Common myeloid progenitor, CD34-positive (primary cell): ENCODE measurements at places on chromosomes 6 and 20.

GRCh38 chr20:43983359-43983758 is 68.7 kb downstream of the TOX2 start:
- DNase-seq, result no peak

- DNase-seq, result no peak
Observed at GRCh38 chr6:84177241-84177640, 50.2 kb downstream of the CEP162 start.

GRCh38 chr6:111228094-111228493 is 140.8 kb downstream of the SLC16A10 start:
- DNase-seq, result no peak

- no peak for DNase-seq
Observed at GRCh38 chr6:2077826-2078225, 167.6 kb downstream of the GMDS start.

DNA sequence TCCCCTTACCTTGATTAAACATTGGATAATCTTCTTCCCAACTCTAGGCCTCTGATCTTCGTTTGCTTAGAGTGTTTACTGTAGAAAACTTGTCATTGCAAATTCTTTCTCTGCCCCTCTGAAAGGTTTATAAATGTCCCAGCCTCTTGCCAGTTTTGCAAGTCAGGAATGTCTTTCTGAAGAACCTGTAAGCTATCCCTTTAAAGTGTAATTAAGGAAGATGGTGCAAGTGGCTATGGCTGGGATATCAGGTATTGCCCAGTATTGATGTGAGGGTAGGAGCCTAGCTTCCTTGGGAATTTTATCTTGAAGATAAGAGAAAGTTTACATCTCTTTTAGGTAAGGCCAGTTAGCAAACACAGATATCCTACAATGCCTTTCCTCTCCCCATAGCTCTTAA is 211.0 kb upstream of the RIMS1 start:
- no peak for DNase-seq
